ENCODE measurements at places on chromosomes 12 and 14.
A peak's percentile ranks its signal among the peaks of the same experiment; 100 is the strongest.

DNA sequence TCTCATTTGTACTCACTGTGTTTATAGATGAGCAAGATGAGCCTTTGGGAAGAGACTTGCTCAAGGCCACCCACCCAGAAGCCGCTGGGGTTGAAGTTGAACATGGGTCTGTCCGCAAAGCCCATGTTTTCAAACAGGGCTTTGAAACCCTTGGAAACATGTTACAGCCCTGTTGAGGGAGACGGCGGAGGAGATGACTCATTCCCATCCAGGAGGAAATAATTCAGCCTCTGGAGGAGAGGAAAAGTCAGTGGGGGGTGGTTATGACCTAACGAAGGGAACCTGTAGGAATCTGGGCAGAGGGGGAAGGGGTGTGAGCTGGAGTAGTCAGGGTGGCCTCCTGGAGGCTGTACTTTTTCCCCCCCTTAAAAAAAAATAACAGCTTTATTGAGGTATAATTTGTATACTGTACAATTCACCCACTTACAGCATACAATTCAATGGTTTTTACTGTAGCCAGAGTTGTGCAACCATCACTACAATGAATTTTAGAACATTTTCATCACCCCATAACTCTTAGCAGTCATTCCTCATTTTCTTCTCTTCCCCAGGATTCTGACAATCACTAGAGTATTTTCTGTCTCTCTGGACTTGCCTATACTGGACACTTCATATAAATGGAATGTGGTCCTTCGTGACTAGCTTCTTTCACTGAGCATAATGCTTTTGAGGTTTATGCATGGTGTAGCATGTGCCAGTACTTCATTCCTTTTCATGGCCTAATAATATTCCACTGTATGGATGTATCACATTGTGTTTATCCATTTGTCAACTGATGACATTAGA, 1.9 kb upstream of the RIN3 start:
- DNase-seq: no peak

DNA sequence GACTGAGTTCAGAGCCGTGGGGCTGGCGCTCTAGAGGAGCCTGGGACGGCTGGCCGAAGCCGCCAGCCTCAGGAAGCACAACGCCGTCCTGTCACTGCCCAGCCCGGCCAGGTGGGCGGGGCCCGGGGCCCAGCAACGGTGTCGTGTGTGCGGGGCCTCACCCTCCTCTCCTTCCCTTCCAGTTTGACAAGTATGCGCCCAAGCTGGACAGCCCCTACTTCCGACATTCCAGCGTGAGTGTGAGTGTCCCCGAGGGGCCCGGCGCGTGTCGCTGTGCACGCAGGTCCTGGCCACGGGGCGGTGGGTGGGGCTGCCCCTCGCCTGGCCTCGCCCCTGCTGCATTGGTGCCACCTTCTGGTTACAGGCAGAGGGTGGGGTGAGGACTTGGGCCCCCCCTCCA, 38.3 kb downstream of the LRCOL1 start:
- DNase-seq: no peak

DNA sequence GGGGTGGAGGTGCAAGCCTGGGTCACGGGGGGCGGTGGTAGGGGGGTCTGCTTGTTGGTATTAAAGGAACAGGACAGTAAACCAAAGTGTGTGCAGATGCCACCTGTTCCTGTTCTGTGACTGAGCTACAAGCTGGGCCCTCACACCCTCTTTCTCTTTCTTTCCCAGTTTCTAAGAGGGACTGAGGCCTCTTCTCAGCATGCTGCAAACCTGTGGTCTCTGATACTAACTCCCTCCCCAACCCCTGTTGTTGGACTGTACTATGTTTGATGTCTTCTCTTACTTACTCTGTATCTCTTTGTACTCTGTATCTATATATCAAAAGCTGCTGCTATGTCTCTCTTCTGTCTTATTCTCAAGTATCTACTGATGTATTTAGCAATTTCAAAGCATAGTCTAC, 6.9 kb upstream of the PIP4K2C start:
- no peak for DNase-seq

GRCh38 chr12:62603811-62604098, 137.1 kb downstream of the MON2 start:
- no peak for DNase-seq

- no peak for DNase-seq
These were observed 74.3 kb downstream of the EMP1 start for GRCh38 chr12:13270817-13271216.

- no peak for DNase-seq
These were observed 36.7 kb downstream of the TBC1D15 start for GRCh38 chr12:71876137-71876799.

GRCh38 chr12:133130808-133131128, 341 bp downstream of the ZNF10 start:
- no peak for DNase-seq

DNA sequence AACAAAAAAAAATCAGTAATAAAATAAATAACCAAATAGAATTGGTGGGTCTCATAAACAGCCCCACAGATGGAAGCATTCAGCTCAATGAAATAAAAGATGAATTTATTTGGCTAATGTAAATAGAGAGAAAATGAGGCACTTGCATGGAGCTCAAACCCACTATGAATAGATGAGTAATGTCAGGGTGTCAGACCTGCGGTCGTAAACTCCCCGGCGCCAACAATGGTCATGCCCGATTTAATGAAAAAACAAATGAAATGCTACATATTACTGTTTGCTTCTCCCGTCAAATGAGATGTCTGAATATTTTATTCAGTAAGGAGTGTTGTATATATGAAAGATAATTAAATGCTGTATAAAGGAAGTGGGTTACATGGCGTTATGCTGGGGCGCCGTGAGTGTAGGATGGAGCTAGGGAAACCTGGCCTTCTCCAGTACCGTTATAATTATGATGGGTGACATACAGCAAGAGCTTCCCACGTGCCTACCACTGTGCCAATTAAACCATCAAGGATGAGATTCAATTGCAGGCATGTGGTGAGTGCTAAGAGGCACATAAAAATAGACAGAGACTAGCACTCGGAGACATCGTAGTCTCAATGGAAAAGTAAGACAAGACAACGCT, 648.1 kb downstream of the BCL11B start:
- DNase-seq: no peak

DNA sequence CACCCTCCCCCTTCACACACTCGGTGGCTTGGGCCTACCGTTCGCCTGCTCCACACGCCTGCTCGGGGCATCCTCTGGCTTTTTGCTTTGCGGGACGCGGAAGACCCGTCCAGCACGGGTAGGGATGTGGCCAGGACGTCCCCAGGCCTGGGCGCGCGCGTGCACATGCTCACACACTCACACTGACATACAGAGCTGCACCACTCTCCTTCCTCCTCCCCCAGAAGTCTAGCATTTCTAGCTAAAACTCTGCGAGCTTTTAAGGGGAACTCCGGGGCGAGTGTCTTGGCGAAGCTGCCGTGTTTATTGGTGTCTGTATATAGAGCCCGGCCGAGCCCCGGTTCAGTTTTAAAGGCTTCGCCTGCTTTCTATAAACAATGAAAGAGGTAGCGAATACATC, 5.0 kb downstream of the TBX5 start:
- DNase-seq: no peak

GRCh38 chr12:33529810-33530209, 90.2 kb upstream of the SYT10 start:
- DNase-seq: no peak

- no peak for DNase-seq
These were observed 141.6 kb downstream of the SLC5A8 start for GRCh38 chr12:101068402-101068801.

DNA sequence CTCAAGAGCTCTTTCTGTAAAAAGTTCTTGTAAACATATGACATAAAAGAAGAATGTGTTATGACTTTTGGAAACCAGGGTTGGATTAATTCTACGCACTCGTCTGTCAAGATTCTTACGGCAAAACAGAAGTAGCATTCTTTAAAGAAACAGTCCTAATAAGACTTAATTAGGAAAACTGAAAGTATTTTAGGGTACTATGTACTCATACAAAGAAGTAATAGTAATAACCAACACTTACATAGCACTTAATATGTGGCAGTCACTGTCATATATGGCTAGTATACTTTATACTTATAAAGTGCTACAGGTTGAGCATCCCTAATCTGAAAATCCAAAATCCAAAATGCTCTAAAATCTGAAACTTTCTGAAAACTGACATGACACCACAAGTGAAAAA, 72.9 kb upstream of the ST8SIA1 start:
- DNase-seq: no peak

DNA sequence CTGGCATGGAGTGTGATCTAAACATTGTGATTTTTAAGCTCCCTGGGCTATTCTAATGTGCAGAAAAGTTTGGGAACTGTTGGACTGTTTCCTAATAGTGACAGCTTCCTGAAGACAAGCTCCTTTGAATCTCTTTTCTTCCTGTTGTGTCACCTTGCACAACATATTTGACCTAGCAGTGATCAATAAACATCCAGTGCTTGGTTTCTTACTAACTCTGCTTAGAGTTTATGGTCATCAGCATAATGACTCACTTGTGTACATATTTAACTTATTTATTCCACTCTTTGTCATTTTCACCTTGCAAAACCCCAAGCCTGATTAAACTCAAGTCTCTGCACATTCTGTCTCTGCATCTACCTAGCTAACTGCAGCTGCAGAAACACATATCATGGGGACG, 27.3 kb upstream of the TBC1D30 start:
- DNase-seq: no peak

DNA sequence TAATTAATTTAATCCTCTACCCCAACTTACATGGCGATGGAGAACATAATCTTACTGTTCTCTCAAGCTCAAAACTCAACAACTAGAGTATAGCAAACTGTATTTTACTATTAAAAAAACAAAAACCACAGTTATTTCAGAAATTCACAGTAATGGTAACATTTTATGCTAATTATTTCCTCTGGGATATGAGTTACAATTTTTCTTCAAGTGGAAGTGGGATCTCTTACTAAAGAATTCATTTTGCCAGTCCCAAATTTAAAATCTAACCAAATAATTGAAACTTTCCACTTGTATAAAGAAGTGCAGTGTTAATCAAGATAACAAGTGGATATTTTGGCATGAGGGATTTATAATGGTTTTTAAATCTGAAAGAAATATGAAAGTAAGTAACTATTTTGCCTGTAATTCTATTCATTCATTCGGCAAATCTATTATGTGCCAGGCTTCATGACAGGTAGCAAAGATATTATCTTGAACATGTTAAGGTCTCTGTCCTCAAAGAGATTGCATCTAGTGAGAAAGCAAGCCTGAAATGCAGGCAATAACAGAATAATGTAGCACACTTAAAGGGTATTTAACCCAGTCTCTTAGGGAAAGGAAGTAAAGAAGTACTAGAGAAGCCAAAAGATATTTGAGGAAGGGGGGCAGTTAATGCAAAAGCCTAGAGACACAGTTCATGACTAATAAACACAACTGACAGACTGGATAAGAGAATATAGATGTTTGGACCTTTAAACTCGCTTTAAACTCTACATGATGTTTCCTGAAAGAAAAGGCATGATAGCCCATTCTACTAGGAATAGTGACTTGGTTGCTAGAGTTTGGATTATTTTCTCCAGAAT, 44.0 kb downstream of the TAOK3 start:
- peak; percentile 4 for DNase-seq

DNA sequence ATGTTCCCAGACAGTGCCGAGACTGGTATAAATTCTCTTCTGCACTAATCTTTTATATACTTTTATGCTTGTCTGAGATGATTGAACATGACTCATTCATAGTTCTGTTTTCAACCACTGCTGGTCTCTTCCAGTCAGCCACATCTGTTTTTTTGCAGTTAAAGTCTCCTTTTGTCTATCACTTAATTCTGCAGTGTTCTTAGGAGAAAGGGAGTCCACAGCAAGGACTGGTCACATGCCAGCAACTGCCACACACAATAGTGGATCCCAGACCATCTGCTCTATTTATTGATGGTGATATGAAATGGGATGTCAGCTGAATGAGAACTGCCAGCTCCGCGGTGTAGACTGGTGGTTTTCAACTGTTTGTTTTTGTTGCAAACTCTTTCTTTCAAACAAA, 379.8 kb downstream of the MED13L start:
- no peak for DNase-seq

GRCh38 chr12:92408072-92408900, 262.6 kb upstream of the BTG1 start:
- DNase-seq: peak; percentile 50

- DNase-seq: no peak
These were observed 6.9 kb downstream of the PGF start for GRCh38 chr14:74948228-74949175.

- no peak for DNase-seq
These were observed 29.8 kb downstream of the DIO3 start for GRCh38 chr14:101591121-101591520.

GRCh38 chr14:60679566-60680258, 30.4 kb upstream of the SIX1 start:
- DNase-seq: no peak

- no peak for DNase-seq
These were observed 1.0 kb downstream of the ATXN7L3B start for GRCh38 chr12:74538491-74539258.

- no peak for DNase-seq
These were observed 13.0 kb downstream of the TBPL2 start for GRCh38 chr14:55427439-55427838.

- DNase-seq: no peak
These were observed 65.5 kb upstream of the SLCO1C1 start for GRCh38 chr12:20629414-20630156.

DNA sequence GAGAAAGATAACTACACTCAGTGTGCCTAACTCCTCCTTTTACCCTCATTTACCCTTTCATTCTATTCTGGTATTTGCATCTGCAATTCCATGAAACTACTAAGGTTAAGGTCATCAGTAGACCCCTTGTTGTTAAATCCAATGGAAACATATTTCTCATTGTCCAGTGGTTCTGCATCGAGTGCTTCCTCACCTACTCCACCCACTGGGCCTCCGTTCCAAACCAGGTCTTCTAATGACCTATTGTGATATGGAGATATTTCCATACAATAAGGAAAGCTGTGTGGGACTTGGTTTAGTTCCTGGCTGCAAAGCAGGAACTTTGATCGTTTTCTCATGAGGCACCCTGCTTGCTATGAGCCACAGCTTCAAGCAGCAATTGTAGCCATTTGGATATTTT, 99.5 kb upstream of the FSCB start:
- no peak for DNase-seq

DNA sequence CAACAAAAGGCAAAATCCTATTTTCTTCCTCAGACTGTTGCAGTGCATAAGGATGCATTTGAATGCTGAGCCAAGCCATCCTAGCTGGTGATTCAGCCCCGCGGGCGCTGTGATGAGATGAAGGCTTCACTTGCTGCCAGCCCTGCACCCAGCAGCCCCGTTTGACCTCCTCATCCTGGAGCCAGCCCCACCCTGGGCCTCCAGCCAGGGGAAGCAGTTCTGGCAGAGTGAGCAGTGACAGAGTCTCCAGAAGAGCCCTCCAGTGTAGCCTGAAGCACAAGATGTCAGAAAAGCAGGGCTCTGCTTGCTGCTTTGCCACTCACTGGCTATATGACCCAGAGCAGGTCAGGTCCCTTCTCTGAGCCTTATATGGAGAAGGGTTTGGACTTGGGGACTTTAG, 96.2 kb upstream of the HSPB8 start:
- no peak for DNase-seq

DNA sequence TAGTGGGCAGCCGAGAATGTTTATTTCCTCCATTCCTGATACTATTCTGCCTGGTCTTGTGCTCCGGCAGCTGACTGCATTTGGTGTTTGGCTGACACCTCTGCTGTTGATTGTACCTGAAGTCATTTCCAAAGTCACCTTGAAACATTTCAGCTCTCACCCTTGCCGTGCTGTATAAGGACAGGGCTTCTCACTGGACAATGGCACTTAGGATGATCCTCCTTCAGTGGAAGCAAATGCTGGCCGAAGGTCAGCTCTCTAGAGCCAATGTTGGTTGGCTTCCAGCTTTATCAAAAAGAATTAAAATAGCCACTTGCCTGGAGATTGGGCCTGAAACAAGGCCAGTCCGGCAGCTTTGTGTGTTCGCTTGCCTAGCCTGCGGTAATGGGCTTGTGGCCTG, 44.0 kb downstream of the ACACB start:
- DNase-seq: no peak

Data from SK-N-DZ (cell line).